ENCODE measurements at places on chromosomes 5 and 9. TPM values are rescaled to one million over a fixed set of nuclear protein-coding genes. Genes with fewer than 3 reads are reported as not detected.

BTNL9 gene
- 0.75 TPM for total RNA-seq

- H3K27me3 ChIP-seq: peaks cover 3% of the 10 kb centered on the region
- no peak for DNase-seq
- no peak overlapping the region for H3K4me3 ChIP-seq
- no peaks in the 10 kb centered on the region for H3K36me3 ChIP-seq
- no peak overlapping the region for H3K27ac ChIP-seq
- no peaks in the 10 kb centered on the region for H3K4me1 ChIP-seq
Measured at GRCh38 chr9:119991797-119992196, 588.2 kb downstream of the CDK5RAP2 start.

C5orf58 gene
- total RNA-seq: not detected

DNA sequence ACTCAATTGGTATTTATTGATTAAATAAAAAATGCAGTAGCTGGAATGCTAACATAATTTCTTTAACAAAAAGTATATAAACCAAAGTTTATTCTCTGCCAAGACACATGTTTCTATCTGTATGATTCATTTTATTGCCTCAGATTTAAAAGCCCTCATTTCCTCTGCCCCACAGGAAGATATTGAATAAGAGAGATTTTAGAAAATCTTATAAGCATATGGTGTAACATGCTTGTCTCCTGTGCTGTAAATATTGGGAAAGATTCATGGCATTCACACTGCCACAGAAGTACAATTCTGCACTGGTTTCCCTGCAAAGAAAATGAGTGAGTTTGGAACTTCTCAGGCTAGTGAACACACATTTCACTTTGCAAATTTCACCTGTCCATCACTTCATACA, 134.9 kb upstream of the FBXL7 start:
- H3K27me3 ChIP-seq: no peaks in the 10 kb centered on the region
- H3K4me3 ChIP-seq: no peak overlapping the region
- no peaks in the 10 kb centered on the region for H3K36me3 ChIP-seq
- H3K4me1 ChIP-seq: no peaks in the 10 kb centered on the region
- H3K27ac ChIP-seq: no peak overlapping the region
- no peak for DNase-seq

DNA sequence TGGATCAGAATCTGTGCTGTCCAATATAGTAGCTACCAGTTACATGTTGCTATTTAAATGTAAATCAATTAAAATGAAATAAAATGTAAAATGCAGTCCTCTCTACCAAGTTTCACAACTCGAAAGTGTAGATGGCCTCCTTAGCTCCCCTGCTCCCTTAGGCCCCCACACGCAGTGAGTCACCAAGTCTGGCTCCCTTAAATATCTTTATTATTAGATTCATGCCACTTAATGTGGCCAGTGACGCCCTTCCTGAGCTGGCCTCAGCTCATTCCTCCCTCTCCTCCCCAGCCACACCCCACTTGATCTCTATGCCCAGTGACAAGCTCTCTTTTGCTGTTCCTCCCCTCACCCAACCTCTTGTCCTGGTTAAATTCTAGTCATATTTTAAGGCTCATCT, 88.4 kb upstream of the DNAH5 start:
- H3K27me3 ChIP-seq: no peaks in the 10 kb centered on the region
- peaks cover 31% of the 10 kb centered on the region for H3K4me1 ChIP-seq
- no peaks in the 10 kb centered on the region for H3K36me3 ChIP-seq
- no peak overlapping the region for H3K27ac ChIP-seq
- no peak for DNase-seq
- no peak overlapping the region for H3K4me3 ChIP-seq

NUTM2F gene
- not detected for total RNA-seq

DNA sequence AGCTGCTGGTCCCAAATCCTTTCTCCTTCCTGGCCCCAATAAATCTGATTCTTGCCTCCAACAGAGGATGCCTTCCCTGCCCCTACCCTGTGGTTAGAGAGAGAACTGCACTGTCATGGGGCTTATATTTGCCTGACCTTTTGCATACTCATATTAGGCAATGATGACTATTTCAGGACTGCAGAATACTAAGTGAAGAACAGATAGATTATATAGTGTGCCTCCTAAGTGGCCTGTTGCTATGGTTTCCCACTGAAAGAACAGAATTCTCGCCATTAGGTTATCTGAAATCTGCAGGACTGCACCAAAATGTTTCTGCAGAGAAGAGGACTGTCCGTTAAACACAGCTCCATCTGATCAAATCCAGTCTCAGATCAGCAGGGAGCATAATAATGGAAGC, 87.3 kb upstream of the CCNG1 start:
- no peaks in the 10 kb centered on the region for H3K36me3 ChIP-seq
- no peak for DNase-seq
- no peak overlapping the region for H3K27ac ChIP-seq
- H3K27me3 ChIP-seq: no peaks in the 10 kb centered on the region
- no peak overlapping the region for H3K4me3 ChIP-seq

TPD52L3 gene
- total RNA-seq: not detected

- no peak overlapping the region for H3K27ac ChIP-seq
- H3K36me3 ChIP-seq: no peaks in the 10 kb centered on the region
- no peak overlapping the region for H3K4me3 ChIP-seq
- no peak for DNase-seq
- no peaks in the 10 kb centered on the region for H3K27me3 ChIP-seq
Measured at GRCh38 chr5:67773411-67774266, 441.9 kb upstream of the PIK3R1 start.

GRCh38 chr5:35971186-35971877, 19.9 kb downstream of the UGT3A1 start:
- no peaks in the 10 kb centered on the region for H3K27me3 ChIP-seq
- no peaks in the 10 kb centered on the region for H3K4me1 ChIP-seq
- no peak overlapping the region for H3K27ac ChIP-seq
- no peaks in the 10 kb centered on the region for H3K36me3 ChIP-seq

ADAMTSL2 gene
- 1.2 TPM for total RNA-seq

GRCh38 chr9:88737031-88737430, 202.1 kb downstream of the NXNL2 start:
- DNase-seq: no peak
- H3K27me3 ChIP-seq: no peaks in the 10 kb centered on the region
- H3K4me3 ChIP-seq: no peak overlapping the region

DNA sequence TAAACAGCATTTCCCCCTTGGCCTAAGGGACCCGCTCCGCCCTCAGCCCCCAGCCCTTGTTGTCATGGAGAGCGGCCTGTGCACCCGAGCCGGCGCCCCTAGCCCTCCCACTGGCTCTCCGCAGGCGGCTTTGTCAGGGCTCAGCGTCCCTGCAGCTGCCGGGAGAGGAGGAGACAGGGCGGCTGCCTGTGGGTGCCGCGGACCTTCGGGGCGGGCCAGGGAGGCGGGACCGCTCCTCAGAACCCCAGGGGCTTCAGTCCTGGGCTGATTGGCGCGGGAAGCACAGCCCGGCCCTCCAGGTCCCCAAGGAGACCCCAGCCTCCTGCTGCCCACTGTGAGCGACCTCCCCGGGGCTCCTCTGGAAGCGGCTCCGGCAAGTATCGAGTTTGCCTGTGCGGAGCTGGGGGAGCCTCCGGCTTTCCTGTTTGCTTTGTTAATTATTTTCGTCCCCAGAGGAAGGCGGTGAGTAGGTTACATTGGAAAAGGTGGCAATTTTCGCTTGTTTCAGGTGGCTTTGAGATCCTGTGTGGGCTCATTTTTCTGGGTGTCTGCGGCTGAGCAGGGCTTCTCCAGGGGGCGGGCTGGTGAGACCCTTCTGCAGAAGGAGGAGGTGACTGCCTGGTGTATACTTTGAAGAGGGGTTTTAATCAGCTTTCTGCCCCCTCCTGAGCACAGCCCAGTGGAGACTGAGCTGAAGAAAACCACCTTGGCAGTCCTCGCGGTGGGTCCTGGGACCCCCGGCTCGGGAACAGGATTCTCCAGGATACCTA, at the start of gene FGD3:
TSS of gene FGD3 (plus strand) at position 256 of the 770 bp plus-strand sequence. CDS start 28,734 bp downstream, outside the sequence.
- peaks cover 17% of the 10 kb centered on the region for H3K27me3 ChIP-seq
- no peak for DNase-seq
- peak within 1 kb of the TSS; percentile 74 for H3K4me3 ChIP-seq

PTGES gene
- total RNA-seq: 31.2 TPM

DNA sequence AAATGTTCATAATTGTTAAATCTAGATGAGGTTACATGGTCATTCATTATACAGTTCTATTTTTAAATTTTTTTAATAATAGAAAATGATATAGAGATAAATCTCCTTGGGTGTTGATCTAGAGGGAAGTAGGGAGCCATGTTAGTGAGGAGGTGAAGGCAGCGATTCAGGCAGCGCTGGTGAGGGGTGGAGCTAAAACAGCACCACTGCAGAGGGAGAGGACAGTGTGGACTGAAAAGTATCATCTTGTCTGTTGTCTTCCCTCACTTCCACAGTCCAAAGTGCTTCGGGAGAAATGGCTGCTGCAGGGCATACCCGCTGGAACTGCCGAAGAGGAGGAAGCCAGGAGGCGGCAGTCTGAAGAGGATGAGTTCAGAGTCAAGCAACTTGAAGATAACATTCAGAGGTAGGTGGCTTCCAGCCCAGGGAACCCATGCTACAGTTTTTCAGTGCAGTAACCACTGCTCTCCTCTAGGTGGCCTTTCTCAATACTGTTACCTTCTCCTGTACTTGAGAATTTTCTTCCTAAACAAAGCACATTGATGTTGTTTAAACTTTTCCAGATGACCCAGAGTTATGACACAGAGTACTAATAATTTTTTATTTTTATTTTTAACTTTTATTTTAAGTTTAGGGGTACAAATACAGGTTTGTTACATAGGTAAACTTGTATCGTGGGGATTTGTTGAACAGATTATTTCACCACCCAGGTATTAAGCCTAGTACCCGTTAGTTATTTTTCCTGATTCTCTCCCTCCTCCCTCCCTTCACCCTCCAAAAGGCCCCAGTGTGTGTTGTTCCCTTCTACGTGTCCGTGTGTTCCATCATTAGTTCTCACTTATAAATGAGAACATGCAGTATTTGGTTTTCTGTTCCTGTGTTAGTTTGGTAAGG, 100.5 kb downstream of the PALM2AKAP2 start:
- no peaks in the 10 kb centered on the region for H3K4me1 ChIP-seq
- H3K27me3 ChIP-seq: no peaks in the 10 kb centered on the region
- H3K36me3 ChIP-seq: no peaks in the 10 kb centered on the region
- H3K4me3 ChIP-seq: no peak overlapping the region

- no peaks in the 10 kb centered on the region for H3K4me1 ChIP-seq
- no peak overlapping the region for H3K4me3 ChIP-seq
- no peak overlapping the region for H3K27ac ChIP-seq
- no peaks in the 10 kb centered on the region for H3K36me3 ChIP-seq
- no peaks in the 10 kb centered on the region for H3K27me3 ChIP-seq
Measured at GRCh38 chr5:2898661-2899060, 147.2 kb upstream of the IRX2 start.

PITX1 gene
- 1,232 TPM for total RNA-seq

DNA sequence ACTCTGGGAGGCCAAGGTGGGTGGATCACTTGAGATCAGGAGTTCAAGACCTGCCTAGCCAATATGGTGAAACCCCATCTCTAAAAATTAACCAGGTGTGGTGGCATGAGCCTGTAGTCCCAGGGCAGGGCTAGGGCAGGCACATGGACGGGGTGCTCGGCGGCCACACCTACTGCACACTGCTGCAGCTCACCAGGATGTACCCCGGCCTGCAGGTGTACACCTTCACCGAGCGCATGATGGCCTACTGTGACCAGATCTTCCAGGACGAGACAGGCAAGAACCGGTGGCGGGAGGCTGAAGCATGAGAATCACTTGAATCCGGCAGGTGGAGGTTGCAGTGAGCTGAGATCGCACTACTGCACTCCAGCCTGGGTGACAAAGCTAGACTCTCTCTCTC, 3.2 kb downstream of the ST6GALNAC4 start:
- no peak overlapping the region for H3K4me3 ChIP-seq
- no peak overlapping the region for H3K27ac ChIP-seq
- no peak for DNase-seq

HARS2 gene
- total RNA-seq: 24.2 TPM

PCDHA3 gene
- 0.18 TPM for total RNA-seq

DNA sequence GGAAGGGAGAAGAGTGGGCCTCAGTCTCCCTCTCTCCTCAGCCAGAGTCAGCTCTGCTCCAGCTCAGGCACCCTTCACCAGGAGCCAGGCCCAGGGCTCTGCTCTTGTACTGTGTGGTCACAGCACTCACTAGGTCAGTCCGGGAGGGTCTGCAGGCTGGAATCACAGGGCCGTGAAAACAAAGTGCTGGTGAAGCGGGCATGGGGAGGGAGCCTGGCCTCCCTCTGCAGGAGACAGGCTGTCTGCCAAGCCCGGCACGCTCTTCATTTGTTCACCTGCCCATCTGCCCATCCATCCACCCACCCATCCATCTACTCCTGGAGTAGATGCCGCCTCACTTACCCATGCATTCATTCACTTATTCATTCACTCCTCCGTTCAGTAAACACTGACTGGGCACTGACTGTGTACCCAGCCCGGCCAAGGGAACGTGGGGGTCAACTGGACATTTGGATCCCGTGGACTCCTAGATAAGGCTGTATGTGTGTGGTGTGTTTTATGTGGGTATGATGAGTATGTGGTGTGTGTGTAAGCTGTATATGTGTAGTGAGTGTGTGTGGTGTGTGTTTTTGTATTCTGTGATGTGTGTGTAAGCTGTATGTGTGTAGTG, 3.6 kb downstream of the SPAAR start:
- H3K27ac ChIP-seq: no peak overlapping the region
- H3K36me3 ChIP-seq: no peaks in the 10 kb centered on the region
- DNase-seq: no peak
- H3K27me3 ChIP-seq: no peaks in the 10 kb centered on the region

DNA sequence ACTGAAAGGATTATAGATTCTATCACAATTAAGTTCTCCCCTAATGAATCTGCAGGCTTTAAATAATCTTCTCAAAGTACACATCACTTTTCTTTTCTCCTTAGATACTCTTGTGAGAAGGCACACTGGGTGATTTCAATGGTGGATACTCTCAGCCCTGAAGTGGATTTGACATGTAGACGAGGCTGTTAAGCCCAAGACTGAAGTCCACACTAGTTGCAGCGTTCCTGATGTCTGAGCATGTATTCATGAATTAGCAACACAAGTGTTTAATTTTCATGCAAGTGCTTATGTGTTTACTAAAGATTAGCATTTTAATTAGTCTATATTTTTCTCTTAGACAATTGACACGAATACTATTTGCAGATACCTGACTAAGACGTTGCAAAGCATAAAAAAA, 218.9 kb downstream of the TMEM161B start:
- H3K4me3 ChIP-seq: no peak overlapping the region
- H3K27me3 ChIP-seq: no peaks in the 10 kb centered on the region
- H3K4me1 ChIP-seq: no peaks in the 10 kb centered on the region
- no peak for DNase-seq

DNA sequence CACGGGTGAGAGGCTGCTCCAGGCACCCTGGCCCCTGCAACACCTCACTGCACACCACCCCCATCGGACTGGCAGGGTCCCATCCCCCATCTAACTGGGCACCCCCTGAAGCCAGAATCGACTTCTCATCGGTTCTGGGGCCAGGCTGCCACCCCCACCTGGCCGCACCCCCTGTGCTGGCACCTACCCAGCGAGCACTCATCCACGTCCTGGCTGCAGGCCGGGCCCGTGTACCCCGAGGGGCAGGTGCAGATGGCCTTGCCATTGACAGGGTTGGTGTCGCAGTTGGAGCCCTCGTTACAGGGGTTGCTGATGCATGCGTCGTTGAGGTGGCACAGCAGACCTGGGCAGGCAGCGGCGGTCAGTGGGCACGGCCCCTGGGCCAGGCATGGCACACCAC, 27.9 kb downstream of the NOTCH1 start:
- peaks cover 24% of the 10 kb centered on the region for H3K4me1 ChIP-seq
- H3K36me3 ChIP-seq: peaks cover 66% of the 10 kb centered on the region
- no peak for DNase-seq
- no peaks in the 10 kb centered on the region for H3K27me3 ChIP-seq

GRCh38 chr5:180291234-180291940, 496 bp downstream of the MAPK9 start:
- peaks cover 4% of the 10 kb centered on the region for H3K36me3 ChIP-seq
- peak overlapping the region; percentile 92 for H3K27ac ChIP-seq
- DNase-seq: no peak
- H3K4me1 ChIP-seq: peaks cover 13% of the 10 kb centered on the region
- peak overlapping the region; percentile 81 for H3K4me3 ChIP-seq
